Astrocyte of the spinal cord (primary cell): ENCODE measurements at places on chromosomes 2 and 18.

- DNase-seq: no peak
These were observed 126.0 kb downstream of the MREG start for GRCh38 chr2:215887303-215887702.

DNA sequence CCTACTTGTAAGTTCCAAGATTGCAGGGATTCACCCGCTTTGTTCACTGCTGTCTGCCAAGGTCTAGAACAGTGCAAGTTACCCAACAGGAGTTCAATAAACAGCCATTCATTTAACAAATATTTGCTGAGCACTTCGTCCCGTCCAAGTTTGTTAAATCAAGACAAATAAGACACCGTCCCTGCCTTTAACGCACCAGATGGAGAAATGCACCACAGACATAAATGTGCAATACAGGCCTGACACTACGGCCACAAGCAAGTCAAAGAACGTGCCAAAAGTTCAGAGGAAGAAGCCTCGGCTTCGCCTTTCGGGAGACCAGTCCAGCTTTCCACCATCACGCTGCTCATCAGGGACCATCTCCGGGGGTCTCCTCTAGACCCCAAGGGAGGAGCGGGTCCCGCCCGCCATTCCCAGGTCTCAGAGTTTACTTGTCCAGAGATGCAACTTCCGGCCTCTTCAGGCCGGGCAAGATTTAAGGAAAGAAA, 429 bp downstream of the C2orf76 start:
- peak; percentile 52 for DNase-seq

DNA sequence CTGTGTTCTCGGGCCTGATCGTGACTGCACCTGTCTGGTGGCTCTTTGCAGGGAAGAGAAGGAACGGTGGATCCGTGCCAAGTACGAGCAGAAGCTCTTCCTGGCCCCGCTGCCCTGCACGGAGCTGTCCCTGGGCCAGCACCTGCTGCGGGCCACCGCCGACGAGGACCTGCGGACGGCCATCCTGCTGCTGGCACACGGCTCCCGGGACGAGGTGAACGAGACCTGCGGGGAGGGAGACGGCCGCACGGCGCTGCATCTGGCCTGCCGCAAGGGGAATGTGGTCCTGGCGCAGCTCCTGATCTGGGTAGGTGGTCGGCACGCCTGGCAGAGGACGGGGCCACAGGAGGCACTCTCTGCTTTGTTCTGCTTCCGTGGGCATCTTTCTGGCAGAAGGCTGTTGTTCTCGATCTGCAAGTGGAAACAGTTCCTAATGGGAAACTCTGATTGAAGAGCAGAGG, 48.0 kb downstream of the GBX2 start:
- no peak for DNase-seq

DNA sequence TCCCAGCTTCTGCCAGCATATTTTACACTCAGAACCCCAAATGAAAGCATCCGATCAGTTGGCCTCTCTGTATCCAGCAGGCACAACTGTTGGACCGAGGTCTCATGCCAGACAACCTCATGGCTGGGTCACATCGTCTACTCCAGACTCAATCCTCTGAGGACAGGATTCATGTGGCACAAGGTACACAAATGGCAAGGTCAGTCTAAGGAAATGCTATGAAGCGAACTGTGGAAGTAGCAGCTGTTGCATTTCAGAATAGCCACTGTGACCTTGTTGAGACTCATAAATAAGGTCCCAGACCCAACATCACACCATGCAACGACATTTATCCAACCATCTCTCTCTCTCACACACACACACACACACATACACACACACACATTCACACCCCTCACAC, 7.1 kb upstream of the FZD7 start:
- no peak for DNase-seq

- no peak for DNase-seq
These were observed 77.4 kb downstream of the THNSL2 start for GRCh38 chr2:88247531-88247930.

GRCh38 chr2:168920504-168921157, 19.5 kb downstream of the G6PC2 start:
- DNase-seq: peak; percentile 36

- DNase-seq: no peak
These were observed 35.8 kb upstream of the FIGN start for GRCh38 chr2:163771596-163771995.

DNA sequence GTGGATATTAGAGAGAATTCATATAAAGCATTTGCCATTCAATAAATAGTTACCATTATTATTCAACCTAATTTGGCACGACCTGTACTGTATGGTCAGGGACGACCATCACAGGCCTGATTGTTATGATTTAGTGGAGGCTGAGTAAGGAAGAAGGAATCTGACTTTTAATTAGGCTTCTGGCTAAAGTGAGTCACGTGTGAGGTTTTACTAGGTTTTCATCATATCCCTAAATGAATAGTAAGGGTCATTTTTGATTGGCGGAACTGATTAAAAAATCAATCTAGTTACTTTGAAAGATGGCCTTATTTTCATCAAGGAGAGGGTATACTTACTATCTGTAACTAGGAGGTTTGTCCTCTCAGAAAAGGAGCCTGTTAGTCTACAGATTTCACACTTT, 143.4 kb downstream of the ADCYAP1 start:
- DNase-seq: peak; percentile 15

- peak; percentile 51 for DNase-seq
These were observed 675 bp upstream of the MLPH start for GRCh38 chr2:237486334-237486818.

GRCh38 chr2:144225076-144225475, 294.8 kb downstream of the ZEB2 start:
- DNase-seq: no peak

DNA sequence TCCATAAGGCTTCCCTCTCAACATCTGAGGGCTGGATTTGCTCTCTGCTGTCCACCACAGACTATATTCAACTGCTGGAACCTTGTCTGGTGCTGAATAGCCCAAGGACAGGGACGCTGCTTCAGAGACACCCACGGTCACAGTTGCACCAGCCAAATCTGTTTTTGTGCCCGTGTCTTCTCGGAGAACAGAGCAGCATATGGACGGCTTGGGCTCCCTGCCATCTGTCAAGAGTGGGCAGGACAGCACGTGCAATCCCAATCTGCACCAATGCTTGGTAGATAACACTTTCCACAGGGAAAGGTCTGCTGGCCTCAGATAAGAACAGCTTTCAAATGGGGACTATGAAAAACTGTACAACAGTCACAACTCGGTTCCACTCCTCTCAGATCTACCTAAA, 466.1 kb downstream of the TGIF1 start:
- no peak for DNase-seq

GRCh38 chr2:70898363-70899240, 37.1 kb upstream of the ATP6V1B1 start:
- DNase-seq: no peak

- DNase-seq: no peak
These were observed 12.4 kb upstream of the IL1RN start for GRCh38 chr2:113114996-113115395.

DNA sequence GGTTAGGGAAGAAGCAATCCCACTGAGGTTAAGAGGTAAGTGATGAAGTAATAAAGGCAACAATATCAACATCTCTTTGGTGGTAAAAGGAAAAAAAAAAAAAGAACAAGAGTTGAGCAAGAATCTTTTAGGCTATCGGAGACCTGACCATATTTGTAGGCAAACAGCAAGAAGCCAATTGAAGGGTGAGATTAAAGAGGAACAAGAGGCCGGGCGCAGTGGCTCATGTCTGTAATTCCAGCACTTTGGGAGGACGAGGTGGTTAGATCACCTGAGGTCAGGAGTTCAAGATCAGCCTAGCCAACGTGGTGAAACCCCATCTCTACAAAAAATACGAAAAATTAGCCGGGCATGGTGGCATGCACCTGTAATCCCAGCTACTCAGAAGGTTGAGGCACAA, 11.3 kb downstream of the VPS54 start:
- DNase-seq: no peak

- no peak for DNase-seq
These were observed 111.1 kb downstream of the FHOD3 start for GRCh38 chr18:36408606-36409005.

DNA sequence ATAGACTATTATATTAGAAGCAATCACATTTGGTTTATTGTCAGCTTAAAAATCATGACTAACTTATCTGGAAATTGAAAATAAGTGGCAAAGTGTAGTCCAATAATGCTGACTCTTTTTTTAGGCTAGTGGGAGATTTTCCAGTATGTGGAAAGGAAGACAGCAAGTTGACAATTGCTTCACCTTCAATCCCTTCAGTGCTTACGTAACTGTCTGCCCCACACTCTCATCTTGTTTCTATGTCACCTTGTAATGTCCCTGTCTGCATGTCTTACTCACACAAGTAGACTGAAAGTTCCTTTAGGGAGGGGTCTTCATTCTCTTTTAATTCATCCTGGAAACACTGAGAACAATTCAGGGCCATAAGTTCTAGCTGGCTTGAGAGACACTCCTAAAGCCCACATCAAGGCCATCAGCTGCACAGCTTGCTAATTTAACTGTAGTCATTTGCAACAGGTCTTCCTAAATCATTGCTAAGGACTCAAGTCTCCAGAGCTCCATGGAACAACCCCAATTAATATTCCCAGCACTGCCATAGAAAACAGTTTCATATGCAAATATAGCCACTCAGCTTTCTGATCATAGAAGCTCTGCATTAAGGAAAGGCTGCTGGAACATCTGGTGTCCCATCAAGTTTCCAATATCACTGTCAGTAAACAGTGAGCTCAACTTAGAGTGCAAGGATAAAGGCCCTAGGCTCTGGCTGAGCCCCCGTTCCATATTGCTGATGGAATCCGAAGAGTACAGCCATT, 230.5 kb downstream of the ETAA1 start:
- no peak for DNase-seq

- DNase-seq: no peak
These were observed 40.4 kb upstream of the SMAD2 start for GRCh38 chr18:47970664-47971531.

DNA sequence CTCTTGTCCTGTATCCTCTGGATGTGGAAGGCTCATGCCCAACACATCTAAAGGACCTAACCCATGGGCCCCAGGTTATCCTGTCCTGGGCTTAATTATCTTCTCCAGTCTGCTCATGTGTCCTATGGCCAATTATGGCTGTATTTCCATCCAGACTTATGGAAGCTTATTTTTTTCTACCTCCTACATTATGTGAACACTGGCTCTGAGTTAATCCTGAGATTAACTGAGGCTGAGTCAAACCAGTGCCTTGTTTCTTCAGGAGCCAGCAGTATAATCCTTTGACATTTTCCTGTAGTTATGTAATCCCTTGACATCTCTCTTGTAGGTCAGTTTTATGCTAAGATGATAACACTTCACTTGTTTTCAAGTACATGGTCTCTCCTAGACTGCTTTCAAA, 213.6 kb downstream of the PMAIP1 start:
- DNase-seq: no peak

- DNase-seq: peak; percentile 14
These were observed 258.9 kb downstream of the RDH14 start for GRCh38 chr2:18301421-18302139.

GRCh38 chr2:156512451-156512850, 76.3 kb downstream of the GPD2 start:
- no peak for DNase-seq

DNA sequence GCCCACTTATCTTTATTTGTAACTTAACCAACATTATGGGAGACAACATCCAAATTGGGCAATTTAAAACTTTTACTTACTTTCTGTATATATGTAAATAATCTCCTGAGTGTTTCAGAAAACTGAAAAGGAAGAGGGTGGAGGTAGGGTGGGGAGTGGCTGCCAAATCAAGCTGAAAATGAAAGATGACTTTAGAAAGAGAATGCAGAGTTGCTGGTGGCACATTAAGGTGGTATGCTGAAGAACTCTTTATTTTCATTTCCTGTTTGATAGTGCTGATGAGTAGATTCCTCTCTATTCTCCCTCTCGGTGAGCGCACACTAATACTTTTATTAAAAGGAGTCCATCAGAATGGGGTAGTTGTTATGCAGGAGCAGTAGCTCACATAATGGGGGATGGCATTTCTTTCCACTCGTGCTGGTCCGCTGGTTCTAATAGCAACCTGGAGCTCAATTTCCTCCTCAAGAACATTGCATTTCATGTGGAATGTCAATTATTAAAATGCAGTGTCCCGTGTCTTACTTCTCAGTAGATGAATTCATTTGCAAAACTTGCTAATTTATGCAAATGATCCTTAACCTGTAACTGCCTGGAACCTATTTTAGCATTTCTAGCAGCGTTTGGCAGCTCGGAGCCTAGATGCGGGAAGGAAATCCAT, 466.9 kb upstream of the HNRNPA3 start:
- no peak for DNase-seq

DNA sequence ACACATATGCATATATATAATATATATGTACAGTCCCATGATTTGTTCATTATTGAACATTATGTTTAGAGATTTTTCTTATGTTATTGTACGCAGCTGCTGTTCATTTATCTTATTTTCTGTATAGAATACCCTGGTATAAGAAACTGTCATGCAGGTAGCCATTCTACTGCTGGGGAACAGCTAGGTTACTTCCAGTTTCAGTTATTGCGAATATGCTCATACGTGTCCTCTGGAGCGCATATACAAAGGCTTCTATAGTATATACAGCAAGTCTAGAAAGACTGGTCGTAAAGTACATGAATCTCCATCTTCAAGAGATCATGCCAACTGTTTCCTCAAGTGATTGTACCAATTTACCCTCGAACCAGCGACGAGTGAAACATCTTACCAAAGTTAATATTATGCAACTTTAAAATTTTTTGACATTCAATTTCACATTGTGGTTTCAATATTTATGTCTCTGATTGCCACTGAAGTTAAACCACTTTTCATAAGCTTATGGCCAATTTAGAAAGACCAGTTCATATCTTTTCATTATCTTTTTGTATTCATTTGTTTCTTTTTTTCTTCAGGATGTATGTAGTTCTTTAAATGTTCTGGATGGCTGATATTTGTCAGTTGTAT, 53.5 kb downstream of the RDH14 start:
- DNase-seq: no peak

GRCh38 chr2:9749546-9750223, 93.6 kb upstream of the TAF1B start:
- no peak for DNase-seq

- no peak for DNase-seq
These were observed 58.3 kb upstream of the NFE2L2 start for GRCh38 chr2:177322801-177323261.

GRCh38 chr2:3479430-3480320, 39.7 kb downstream of the ADI1 start:
- no peak for DNase-seq

- DNase-seq: no peak
These were observed 68.9 kb downstream of the CAPN13 start for GRCh38 chr2:30738141-30738911.

DNA sequence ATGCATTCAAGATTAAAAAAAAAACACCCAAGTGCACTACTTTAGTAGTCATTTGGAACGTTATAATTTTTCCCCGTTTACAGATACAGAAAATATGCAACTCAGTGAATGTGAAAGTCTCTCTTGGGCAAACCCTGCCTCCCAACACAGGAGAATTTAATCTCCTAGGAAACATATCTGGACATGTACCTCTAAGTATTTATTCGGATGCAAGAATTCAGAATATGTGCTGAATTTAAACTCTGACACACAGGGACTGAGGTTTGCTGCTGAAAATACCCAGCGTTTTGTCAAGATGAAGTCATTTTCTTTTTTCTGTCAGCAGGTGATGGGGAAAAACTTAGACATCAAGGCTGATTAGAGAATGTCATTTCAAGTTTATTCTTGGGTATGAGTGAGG, 105.4 kb downstream of the ACKR3 start:
- DNase-seq: peak; percentile 53

GRCh38 chr18:49360582-49360981, 99.9 kb downstream of the DYM start:
- no peak for DNase-seq

GRCh38 chr18:8424917-8425725, 184.1 kb upstream of the RAB12 start:
- DNase-seq: peak; percentile 69

GRCh38 chr2:219000569-219000960, 7.3 kb upstream of the CRYBA2 start:
- no peak for DNase-seq
